Left forelimb (tissue), 1 donor: ENCODE measurements at places on chromosomes 16 and 17.

GRCh38 chr17:69802045-69802740 lies 272.8 kb upstream of the KCNJ16 start:
- no peak for DNase-seq

DNA sequence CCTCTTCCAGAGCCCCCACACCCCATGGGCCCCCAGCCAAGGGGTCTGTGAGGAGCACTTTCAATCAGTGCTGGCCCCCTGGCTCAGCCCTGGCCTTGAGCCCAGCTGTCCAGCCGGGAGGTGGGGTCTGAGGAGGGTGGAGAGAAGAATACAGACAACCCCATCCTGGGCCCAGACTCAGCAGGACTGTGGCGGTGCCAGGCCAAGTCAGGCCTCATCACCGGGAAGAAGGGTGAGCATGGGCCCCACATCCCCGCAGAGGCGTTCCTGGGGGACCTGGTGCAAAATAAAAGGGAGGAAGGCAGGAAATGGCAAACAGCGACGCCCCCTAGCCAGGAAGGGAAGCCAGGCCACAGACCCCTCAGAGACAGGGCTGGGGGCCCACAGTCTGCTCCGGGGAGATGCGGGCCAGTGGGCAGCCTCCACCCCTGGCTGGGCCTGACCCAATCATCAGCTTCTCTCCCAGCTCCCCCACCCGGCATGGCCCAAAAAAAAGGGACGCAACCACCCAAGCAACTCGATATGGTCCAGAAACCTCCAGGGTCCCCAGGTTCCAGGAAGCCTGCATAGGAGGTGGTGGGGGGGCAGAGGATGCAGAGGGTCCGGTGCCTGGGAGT lies 20.6 kb downstream of the ZNF423 start:
- no peak for DNase-seq

- DNase-seq = no peak
These were observed 36.0 kb downstream of the ZFHX3 start for GRCh38 chr16:73011926-73012325.

GRCh38 chr17:17848311-17849082 lies 11.7 kb upstream of the SREBF1 start:
- DNase-seq = no peak

- no peak for DNase-seq
These were observed 13.5 kb downstream of the G6PC1 start for GRCh38 chr17:42913981-42914617.

DNA sequence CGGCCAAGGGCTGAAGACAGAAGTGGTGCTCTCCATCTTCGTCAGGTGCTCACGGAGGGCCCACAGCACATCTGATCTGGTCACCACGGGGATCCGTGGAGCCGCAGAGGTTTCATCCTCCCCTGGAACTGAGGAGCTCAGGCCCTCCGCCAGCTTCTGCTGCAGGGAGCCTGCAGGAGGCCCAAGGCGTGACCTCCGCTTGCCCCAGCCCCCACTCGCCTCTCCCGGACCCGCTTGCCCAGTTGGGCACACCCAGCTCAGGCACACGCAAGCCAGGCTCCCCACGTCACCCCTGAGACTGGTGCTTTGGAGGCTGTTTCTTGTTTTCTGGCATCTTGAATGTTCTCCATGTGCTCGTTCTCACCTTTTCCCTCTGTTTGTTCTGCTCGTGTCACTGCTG lies 39.4 kb upstream of the CHMP6 start:
- DNase-seq = no peak

- no peak for DNase-seq
These were observed 116.0 kb downstream of the SOCS1 start for GRCh38 chr16:11140098-11140375.

- no peak for DNase-seq
These were observed 23.3 kb upstream of the HOXB13 start for GRCh38 chr17:48751733-48752398.

GRCh38 chr17:1648173-1648962 lies 1.3 kb downstream of the RILP start:
- DNase-seq = no peak

GRCh38 chr16:83187405-83187804 lies 560.6 kb downstream of the CDH13 start:
- DNase-seq = no peak

- DNase-seq = no peak
These were observed at the start of gene USP43 for GRCh38 chr17:9644910-9645751. TSS of gene USP43 (plus strand) at chr17:9645517. CDS start at chr17:9645633, 116 bp downstream.

- no peak for DNase-seq
These were observed 9.5 kb downstream of the DOK4 start for GRCh38 chr16:57476546-57477410.
